SW 1271 (cell line): ENCODE measurements at places on chromosomes 11 and 22.

GRCh38 chr22:47600281-47600680 is 837.8 kb downstream of the TBC1D22A start:
- no peak for DNase-seq

DNA sequence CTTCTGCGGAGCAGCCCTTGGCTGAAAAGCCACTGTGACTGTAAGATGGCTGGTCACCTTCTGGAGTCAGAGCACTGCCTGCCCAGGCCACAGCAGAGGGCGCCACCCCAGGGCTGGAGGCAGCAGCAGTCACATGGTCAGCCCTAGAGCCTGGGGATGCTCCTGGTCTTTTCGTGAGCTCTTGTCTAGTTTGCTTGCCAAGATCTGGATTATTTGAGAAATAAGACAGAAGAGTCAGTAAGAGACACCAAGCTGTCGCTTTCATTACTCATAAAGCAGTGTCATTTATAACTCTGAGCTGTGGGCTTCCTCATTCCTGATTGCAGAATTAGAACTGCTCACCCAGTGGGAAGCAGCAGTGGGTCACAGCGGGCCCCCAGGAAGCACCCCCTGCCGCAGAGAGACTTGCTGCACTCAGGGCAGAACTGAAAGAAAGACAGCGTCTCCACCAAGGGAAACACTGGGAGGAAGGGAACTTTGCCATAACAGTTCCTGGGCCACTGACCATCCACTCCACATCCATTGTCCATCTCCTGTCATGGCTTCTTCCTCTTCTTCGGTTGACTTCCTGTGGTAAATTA is 56.7 kb downstream of the PPP6R2 start:
- peak; percentile 8 for DNase-seq

DNA sequence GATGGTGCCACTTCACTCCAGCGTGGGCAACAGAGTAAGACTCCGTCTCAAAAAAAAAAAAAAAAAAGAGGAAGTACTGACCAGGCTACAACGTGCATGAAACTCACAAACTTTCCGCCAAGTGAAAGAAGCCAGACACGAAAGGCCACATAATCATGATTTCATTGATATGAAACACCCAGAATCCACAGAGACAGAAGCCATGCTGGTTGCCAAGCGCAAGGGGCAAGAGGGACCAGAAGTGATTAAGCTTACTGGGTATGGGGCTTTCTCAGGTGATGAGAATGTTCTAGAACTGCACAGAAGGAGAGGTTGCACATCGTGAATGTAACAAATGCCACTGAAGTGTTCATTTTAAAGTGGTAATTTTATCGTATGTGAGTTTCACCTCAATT is 60.9 kb downstream of the CELSR1 start:
- no peak for DNase-seq

DNA sequence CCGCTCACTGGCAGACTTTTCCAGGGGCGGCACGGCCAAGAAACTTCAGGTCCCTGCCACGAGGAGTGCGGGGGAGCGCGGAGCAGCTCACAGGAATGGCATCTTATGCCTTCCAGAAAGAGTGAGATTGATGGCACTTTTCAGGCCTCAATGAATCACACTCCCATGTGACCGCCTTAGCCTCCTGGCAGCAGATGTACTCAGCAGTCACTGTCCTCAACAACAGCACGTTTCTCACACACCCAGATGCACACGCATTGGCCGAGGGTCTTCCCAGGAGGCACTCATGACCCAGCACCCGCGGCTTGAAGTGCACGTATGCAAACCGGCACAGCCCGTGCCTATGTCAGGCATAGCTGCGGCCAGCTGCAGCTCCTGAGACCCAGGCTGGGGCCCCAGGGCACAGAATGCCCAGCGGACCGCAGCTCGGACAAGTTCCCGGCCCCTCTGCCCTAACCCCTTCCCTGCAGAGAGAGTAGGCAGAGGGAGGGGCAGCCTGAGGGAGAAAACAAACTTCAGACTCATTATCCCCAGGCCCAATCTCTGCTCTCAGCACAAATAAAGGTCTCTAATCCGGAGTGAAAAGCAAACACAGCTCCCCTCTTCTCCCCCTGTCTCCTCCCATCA is 48.3 kb downstream of the RPUSD4 start:
- no peak for DNase-seq
